ENCODE measurements at places on chromosomes 4 and X. TPM values are rescaled to one million over a fixed set of nuclear protein-coding genes. Genes with fewer than 3 reads are reported as not detected.

HS6ST2 gene
- total RNA-seq: 1.0 TPM

CSTF2 gene
- total RNA-seq: 15.1 TPM

NPY2R gene
- not detected for total RNA-seq

NAT8L gene
- not detected for total RNA-seq

CLCN5 gene
- 4.2 TPM for total RNA-seq

GPRIN3 gene
- total RNA-seq: 13.6 TPM

OTC gene
- total RNA-seq: 2.5 TPM

GNRHR gene
- total RNA-seq: not detected

FAM241A gene
- 4.9 TPM for total RNA-seq

VSIG1 gene
- total RNA-seq: 0.54 TPM

IRS4 gene
- 0.30 TPM for total RNA-seq

CPLX1 gene
- 4.2 TPM for total RNA-seq

RELL1 gene
- total RNA-seq: 43.6 TPM

CT45A2 gene
- total RNA-seq: not detected
